ENCODE measurements at places on chromosomes 12 and 14.
A peak's percentile ranks its signal among the peaks of the same experiment; 100 is the strongest.

GRCh38 chr14:79179985-79180384 is 1009.8 kb downstream of the NRXN3 start:
- no peak for DNase-seq

DNA sequence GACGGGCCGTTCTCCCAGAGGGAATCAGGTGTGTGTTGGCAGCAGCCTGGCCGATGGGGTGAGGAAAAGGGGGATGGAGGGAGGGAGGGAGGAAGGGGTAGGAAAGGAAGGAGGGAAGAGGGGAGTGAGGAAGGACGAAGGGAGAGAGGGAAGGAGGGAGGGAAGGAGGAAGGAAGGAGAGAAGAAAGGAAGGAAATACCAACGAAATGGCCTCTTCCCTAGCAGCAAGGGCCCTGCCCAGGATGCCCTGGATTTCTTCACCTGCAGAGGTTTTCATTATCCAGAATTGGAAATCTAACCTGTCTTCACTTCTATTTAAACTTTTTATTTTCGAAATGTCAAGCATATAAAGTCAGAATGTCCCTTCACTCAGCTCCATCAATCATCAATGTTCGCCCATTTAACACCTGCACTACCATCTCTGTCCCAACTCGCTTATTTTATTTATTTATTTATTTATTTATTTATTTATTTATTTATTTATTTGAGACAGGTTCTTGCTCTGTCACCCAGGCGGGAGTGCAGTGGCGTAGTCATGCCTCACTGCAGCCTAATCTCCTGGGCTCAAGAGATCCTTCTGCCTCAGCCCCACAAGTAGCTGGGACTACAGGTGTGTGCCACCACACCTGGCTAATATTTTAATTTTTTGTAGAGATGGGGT is 70.7 kb downstream of the ACACB start:
- DNase-seq, result no peak

DNA sequence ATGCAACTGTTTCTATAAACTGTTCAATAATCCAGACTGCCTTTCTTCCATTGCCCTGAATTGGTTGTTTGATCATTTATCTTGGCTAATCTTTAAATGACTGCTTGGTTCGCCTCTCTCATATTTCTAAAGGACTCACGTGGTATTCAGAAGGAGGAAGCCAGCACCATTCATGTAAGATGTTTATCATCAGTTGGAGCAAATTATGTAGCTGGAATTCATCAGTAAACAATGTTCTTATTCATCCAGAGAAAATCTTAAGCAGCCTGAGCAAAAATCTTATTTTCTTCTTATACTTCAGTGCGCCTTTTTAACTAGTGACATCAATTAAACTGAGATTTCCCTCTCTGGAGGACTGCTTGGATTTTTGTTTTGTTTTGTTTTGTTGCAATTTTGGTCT is 538.7 kb upstream of the TMEM132C start:
- no peak for DNase-seq

- no peak for DNase-seq
Observed at GRCh38 chr14:90114554-90114953, 52.8 kb downstream of the KCNK13 start.

GRCh38 chr12:113048716-113049127 is 7.8 kb upstream of the DTX1 start:
- DNase-seq, result no peak

- no peak for DNase-seq
Observed at GRCh38 chr14:98957211-98958047, 314.6 kb downstream of the BCL11B start.

DNA sequence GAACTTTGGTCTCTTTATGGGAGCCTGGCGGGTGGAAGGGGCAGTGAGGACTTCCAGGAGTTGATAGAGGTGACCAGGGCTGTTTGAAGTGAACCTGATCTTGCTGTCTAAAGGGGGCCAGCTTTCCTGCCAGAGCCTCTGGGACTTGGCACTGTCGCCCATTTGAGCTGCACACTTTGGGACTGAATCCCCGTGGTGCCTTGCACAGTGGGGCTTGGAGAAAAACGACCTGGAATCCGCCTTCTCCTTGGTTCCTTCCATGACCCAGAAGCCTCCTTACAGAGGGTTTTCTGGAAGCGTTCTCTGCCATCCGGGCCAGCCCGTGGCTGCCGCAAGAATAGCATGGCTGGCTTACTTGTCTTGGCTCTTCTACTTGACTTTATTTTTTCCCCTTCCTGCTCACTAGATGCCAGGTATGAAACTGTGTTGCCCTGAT is 2.0 kb downstream of the RFLNA start:
- no peak for DNase-seq

DNA sequence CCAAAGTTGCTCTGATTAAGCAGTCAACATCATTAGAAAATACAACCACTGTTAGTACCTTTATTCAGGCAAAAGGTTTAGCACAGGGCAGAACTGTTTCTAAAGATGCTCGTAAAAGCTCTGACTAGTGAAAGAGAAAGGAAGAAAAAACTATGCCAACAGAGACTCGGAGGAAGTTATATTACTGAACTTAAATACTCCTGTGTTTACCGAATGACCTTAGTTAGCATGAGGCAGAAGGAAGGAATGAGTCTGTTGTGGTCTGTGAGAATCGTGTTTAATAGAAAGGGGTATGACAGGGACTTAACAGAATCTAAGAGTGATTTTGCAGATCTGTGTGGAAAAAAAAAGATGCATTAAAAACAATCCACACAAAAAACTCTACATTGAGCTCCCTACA is 84.1 kb upstream of the OVCH1 start:
- no peak for DNase-seq

- no peak for DNase-seq
Observed at GRCh38 chr14:103628221-103628683, 759 bp upstream of the KLC1 start.

GRCh38 chr14:101217616-101218371 is 314.3 kb upstream of the RTL1 start:
- no peak for DNase-seq

- DNase-seq, result peak; percentile 32
Observed at GRCh38 chr14:32709027-32709426, 229.7 kb upstream of the NPAS3 start.

DNA sequence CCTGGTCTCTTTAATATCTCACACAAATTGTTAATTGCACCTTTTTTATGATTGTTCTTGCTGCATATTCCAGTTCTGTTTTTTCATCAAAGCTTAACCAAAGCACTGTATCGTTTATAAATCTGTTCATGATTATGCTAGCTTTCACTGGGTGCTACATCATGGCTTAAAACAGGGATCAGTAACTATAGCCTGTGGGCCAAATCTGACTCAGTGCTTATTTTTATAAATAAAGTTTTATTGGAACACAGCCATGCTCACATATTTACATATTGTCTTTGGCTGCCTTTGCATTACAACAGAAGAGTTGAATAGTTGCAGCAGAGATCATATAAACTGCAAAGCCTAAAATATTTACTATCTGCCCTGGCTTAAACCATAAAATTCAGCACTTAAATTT is 183.4 kb upstream of the NRXN3 start:
- no peak for DNase-seq

DNA sequence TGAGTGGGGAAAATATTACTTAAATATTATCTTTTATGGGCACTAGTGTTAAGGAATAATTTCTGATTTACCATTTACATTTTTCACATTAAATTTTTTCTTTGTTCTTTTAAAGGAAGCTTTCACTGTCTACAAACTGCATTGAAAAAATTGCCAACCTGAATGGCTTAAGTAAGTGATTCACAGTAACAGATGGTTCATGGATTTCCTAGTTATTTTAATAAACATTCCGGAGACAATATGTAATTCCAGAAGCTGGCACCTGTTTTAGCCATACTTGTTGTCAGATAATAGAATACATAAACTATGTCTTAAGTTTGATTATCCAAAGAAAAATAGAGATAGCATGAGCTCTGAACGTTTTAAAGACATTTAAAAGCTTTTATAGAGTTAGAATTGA is 17.1 kb downstream of the DNAL1 start:
- DNase-seq, result no peak

DNA sequence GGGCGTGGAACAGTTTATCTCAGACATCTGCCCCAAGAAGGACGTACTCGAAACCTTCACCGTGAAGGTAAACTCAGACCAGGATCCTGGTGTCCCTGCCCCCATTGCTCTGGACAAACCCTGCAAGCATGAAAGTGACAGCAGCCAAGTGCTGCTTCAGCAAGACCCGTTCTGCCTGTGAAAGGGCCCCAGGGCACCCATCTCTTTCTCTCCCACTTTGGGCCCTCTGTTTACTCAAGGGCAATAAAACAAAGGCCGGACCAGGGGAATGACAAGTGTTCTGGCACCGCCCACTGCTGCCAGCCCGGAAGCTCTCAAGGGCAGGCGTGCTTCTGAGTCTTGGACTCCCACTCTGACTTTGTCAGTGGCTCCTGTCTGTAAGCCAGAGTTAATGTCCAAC is 35.3 kb downstream of the CD9 start:
- DNase-seq, result no peak

DNA sequence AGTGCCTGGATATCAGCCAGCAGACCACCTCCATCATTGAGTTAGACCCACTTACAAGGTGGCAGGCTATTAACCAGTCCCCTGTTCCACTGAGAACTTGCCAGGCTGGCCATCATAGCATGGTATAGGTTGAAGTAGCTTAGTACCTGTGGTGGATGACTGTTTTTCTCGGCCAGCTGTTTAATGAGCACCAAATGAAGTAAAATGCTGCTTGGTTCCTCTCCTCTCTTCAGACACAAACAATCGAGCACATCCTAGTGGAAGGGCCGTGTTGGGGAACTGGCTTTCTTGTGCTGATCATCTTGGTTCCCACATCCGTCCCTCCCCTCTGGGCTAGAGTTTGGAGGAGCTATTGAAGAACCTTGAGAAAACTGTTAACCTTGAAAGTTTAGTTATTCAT is 486.2 kb downstream of the RAD51B start:
- no peak for DNase-seq

GRCh38 chr12:68446384-68446783 is 114.2 kb upstream of the MDM1 start:
- no peak for DNase-seq

- DNase-seq, result no peak
Observed at GRCh38 chr12:71186571-71187288, 28.9 kb upstream of the TSPAN8 start.

GRCh38 chr12:63766498-63766897 is 13.2 kb upstream of the RXYLT1 start:
- DNase-seq, result no peak

DNA sequence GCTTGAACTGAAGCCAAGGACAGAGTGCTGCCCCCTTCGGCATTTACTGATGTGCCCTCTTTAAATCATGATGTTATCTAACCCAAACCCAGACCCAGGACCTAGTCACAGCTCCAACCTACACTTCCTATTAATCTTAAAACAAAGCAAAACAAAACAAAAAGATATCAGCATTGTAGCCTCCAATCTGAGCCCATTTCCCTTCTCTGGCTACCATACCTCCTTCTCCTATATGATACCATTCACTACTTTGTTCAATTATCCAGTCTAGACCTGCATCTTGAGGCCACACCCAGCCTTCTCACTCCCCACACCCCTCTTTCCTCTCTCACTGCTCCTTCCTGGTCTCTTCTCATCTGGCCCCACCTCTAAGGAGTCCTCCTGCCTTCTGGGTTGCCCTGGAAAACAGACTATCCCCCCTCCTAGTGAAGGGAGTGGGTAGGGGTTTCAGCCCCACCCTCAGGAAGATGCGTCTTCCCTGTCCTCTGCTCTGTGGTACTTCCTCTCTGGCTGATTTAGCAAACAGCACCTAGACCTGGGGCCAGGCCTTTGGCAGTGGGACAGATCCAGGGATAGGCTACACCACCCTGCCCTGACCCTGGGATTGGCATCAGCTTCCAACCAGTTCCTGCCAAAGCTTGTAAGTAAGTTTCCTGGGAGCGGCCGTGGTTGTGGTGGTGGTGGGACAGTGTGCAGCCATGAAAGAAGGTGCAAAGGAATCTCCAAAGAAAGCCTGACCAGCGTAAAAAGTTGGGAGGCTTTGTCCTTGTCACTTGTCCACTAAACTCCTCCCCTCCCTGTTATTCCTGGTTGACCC is 3.3 kb downstream of the LTB4R start:
- no peak for DNase-seq

GRCh38 chr12:130975116-130975515 is 21.4 kb downstream of the ADGRD1 start:
- no peak for DNase-seq

DNA sequence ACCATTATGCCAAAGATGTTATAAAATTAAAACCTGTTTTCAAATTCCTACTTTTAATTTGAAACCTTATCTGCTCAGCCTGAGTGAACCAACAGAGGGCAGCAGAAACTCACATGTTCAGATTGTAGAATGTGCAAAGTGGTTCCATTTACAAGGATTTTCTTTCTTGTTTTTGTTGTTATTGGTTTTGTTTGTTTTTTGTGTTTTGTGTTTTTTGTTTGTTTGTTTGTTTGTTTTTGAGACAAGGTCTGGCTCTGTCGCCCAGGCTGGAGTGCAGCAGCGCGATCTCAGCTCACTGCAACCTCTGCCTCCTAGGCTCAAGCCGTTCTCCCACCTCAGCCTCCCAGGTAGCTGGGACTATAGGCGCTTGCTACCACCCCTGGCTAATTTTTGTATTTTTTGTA is 22.8 kb upstream of the GARIN2 start:
- peak; percentile 4 for DNase-seq

GRCh38 chr12:129927316-129927900 is 23.6 kb upstream of the TMEM132D start:
- DNase-seq, result no peak

GRCh38 chr14:85533023-85533860 is 3.3 kb downstream of the FLRT2 start:
- DNase-seq, result no peak

- no peak for DNase-seq
Observed at GRCh38 chr14:87503711-87504110, 489.3 kb downstream of the GALC start.

GRCh38 chr12:53756300-53757100 is 4.7 kb upstream of the CISTR start:
- no peak for DNase-seq

- DNase-seq, result no peak
Observed at GRCh38 chr12:96810477-96810876, 96.6 kb upstream of the NEDD1 start.

DNA sequence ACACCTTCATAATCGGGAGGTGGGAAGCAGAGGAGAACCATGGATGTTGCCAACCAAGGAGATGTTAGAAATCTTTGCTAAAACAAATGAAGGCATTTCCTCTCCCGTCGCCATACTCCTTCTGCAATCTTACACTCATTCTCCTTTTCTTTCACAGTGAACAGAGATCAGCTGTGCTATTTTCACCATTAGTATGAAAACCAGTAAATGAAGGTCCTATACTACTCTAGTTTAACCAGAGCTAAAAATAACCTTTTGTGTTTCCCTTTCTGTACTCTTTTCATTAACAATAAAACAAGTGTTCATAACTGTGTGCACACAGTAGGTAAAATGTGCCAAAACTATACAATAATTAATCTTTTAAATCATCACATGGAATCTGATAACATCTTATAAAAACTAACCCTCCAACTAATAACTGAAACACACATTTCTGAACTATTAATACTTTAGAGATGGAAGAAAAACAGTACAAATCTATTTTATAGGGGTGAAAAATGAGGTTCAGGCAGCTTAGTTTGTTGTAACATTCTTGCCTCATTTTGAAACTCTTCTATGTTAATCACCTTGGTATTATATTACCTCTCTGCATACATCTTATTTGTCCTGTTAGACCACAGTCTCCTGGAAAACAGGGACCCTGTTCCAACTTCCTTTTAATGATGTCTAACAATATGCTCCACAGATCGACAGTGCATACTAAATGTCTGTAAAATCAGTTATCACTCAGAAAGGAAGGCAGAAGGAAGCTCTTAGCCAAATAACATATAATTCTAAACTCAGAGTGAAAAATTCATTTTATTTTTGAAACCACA is 69.5 kb downstream of the SPPL3 start:
- DNase-seq, result no peak

Measured in brain pericyte (primary cell).